ENCODE measurements at places on chromosomes 7 and 10.

- H3K4me1 ChIP-seq: peaks cover 5% of the 10 kb centered on the region
- H3K27me3 ChIP-seq: no peaks in the 10 kb centered on the region
- DNase-seq: no peak
- peaks cover 4% of the 10 kb centered on the region for H3K36me3 ChIP-seq
- peak overlapping the region; percentile 44 for H3K27ac ChIP-seq
Measured at GRCh38 chr10:97760461-97761257, 11.1 kb downstream of the SFRP5 start.

GRCh38 chr10:47406548-47406869 is 22.4 kb upstream of the ZNF488 start:
- no peaks in the 10 kb centered on the region for H3K36me3 ChIP-seq
- no peaks in the 10 kb centered on the region for H3K27me3 ChIP-seq
- no peak overlapping the region for H3K27ac ChIP-seq

- DNase-seq: no peak
- H3K27ac ChIP-seq: no peak overlapping the region
- H3K4me1 ChIP-seq: no peaks in the 10 kb centered on the region
- no peaks in the 10 kb centered on the region for H3K27me3 ChIP-seq
- H3K36me3 ChIP-seq: no peaks in the 10 kb centered on the region
- no peak overlapping the region for H3K4me3 ChIP-seq
Measured at GRCh38 chr10:52391927-52392602, 78.0 kb downstream of the DKK1 start.

DNA sequence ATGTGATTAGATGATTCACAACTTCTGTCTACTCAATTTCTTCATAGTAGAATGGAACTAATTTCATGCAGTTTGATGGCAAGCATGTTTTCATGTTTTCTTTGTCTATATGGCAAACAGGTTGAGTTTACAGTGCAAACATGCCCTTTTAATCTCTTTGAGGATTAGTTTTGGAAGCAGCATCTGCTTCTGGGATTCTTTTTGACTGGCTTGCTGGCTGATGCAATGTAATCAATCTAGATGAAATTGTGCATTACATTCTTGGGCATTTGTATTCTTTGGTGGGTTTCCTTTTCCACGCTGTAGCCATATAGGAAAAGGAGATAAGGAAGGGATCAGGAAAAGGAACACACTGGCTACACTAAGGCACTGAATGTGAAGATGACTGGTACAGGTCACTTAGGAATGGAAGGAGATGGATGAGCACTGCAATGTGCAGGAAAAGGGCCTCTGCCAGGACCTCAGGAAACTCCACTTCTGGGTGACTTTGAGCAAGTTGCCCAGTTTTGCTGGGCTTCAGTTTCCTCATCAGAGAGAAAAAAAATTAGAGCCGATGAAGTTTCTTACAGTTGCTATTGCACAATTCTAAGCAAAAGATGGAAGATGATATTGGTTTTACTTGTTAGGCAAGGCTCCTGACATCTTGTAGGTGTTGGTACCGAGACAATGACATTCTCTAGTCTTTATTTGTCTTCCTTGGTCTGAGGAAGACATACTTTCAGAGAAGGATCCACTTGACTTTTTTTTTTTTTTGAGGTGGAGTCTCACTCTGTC is 269.1 kb downstream of the SUGCT start:
- no peak for DNase-seq
- no peaks in the 10 kb centered on the region for H3K27me3 ChIP-seq
- H3K27ac ChIP-seq: no peak overlapping the region
- no peak overlapping the region for H3K4me3 ChIP-seq

GRCh38 chr10:113345826-113346624 is 206.8 kb upstream of the HABP2 start:
- no peaks in the 10 kb centered on the region for H3K27me3 ChIP-seq
- H3K36me3 ChIP-seq: no peaks in the 10 kb centered on the region
- H3K4me1 ChIP-seq: peaks cover 15% of the 10 kb centered on the region
- no peak for DNase-seq
- no peak overlapping the region for H3K4me3 ChIP-seq

- H3K4me1 ChIP-seq: peaks cover 3% of the 10 kb centered on the region
- H3K27ac ChIP-seq: no peak overlapping the region
- H3K4me3 ChIP-seq: peak overlapping the region; percentile 71
- peaks cover 10% of the 10 kb centered on the region for H3K27me3 ChIP-seq
Measured at GRCh38 chr7:98209166-98209920, 1.9 kb upstream of the BHLHA15 start.

DNA sequence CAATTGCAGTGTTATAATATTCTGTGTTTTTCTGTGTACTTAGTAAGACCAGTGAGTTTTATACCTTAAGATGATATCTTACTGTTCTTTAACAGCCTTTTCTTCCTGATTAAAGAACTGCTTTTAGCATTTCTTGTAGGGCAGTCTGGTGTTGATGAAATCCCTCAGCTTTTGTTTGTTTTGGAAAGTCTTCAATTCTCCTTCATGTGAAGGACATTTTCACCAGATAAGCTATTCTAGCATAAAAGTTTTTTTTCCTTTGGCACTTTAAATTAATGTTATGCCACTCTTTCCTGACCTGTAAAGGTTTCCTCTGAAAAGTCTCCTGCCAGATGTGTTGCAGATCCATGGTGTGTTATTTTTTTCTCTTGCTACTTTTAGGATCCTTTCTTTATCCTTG is 1059.8 kb downstream of the LRMDA start:
- H3K27ac ChIP-seq: no peak overlapping the region
- no peaks in the 10 kb centered on the region for H3K4me1 ChIP-seq
- H3K4me3 ChIP-seq: no peak overlapping the region
- H3K27me3 ChIP-seq: no peaks in the 10 kb centered on the region
- DNase-seq: no peak

- no peak overlapping the region for H3K4me3 ChIP-seq
- H3K36me3 ChIP-seq: no peaks in the 10 kb centered on the region
- peaks cover 2% of the 10 kb centered on the region for H3K27me3 ChIP-seq
- no peak overlapping the region for H3K27ac ChIP-seq
- DNase-seq: no peak
- H3K4me1 ChIP-seq: peaks cover 17% of the 10 kb centered on the region
Measured at GRCh38 chr7:35495377-35495776, 199.6 kb downstream of the HERPUD2 start.

GRCh38 chr10:117175215-117175900 is 21.9 kb upstream of the KCNK18 start:
- H3K27ac ChIP-seq: no peak overlapping the region
- H3K36me3 ChIP-seq: no peaks in the 10 kb centered on the region
- DNase-seq: no peak
- H3K4me3 ChIP-seq: peak overlapping the region; percentile 84

DNA sequence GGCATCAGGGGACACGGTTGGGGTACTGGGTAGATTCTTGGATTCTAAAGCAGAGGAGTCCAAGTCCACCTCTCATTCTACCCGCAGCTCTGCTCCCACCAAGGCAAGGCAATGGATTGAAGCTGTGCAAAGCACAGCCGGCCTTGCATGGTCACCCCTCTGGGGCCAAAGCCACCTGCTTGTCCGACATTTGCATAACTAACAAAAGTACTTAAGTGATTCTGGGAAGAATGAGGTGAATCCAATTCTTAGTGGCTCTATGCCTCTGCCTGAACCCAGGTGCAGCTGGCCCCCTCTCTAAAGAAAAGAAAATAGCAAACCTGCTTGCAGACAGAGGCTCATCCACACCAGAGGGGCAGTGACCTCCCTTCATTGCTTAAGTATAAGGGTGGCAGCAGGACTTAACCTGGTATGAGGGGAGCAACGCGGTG is 10.7 kb upstream of the COBL start:
- no peak for DNase-seq
- H3K4me1 ChIP-seq: no peaks in the 10 kb centered on the region
- no peaks in the 10 kb centered on the region for H3K36me3 ChIP-seq
- peaks cover 11% of the 10 kb centered on the region for H3K27me3 ChIP-seq
- no peak overlapping the region for H3K27ac ChIP-seq

DNA sequence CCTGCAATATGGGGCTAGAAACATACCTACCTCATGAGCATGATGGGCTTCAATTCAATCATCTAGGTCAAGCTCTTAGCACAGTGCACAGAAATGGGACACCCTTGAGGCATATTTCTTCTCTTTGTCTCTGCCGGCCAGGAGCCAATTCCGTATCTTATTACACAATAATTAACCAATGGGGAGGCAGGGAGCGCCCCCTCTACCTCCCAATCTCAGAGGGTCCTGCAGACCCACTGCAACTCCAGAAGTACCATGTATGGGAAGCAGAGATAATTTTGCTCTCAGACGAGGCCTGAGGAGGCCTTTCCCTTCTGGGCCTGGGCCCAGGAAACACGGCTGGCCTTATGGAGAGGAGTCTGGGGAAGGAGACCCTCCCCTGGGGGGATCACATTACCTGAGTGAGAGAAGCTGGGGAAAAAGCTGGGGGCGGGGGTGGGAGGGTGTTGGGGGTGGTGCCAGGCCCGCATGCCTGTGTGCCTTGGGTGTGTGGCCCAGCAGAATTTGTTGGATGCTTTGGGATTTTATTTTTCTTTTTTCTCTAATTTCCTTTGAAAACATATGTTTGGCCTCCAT is 155.5 kb downstream of the UBE2H start:
- DNase-seq: no peak
- H3K27me3 ChIP-seq: no peaks in the 10 kb centered on the region
- no peaks in the 10 kb centered on the region for H3K4me1 ChIP-seq
- H3K36me3 ChIP-seq: no peaks in the 10 kb centered on the region

DNA sequence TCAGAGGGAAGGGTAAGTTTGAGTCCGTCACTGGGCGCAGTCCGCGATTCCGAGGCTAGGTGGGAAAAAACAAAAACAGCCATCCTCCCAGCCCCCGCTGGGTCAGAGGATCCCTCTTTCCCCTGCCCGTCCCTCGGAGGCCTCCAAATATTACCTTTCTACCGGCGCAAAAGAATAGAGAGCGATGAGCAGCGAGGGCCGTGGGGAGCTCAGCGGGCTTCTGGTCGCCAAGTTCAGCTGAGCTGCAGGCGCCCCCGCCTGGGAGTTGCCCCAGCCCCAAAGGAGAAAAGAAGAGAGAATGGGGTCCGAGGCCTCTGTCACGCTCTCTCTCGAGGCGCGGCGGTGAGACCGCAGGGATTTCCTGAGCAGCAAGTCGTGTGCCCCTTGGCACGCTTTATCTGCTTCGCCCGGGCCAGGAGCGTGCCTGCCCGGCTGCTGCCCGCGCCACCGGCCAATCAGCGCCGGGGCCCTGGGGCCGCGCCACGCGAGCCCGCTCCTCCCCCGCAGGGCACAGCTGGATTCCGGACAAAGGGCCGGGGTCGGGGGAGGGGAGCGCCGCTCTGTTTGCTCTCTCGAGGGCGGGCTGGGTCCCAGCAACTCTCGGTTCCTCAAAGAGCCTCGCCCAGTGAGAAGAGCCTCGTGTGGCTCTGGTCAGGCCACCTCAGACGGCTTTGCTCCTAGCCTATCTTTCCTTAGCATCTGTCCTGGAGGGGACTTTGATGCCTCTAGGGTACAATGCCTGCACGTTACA is at the start of gene NEUROG3:
NEUROG3 (minus strand) TSS at position 367 of the 751 bp plus-strand sequence. CDS start 379 bp downstream, outside the sequence.
- H3K36me3 ChIP-seq: no peaks in the 10 kb centered on the region
- peaks cover 34% of the 10 kb centered on the region for H3K4me1 ChIP-seq
- no peak for DNase-seq
- H3K4me3 ChIP-seq: peak within 1 kb of the TSS; percentile 88
- H3K27ac ChIP-seq: no peak within 1 kb of the TSS

GRCh38 chr7:22872096-22872807 is 49.6 kb upstream of the TOMM7 start:
- H3K27me3 ChIP-seq: no peaks in the 10 kb centered on the region
- H3K4me1 ChIP-seq: peaks cover 5% of the 10 kb centered on the region
- no peak for DNase-seq
- peaks cover 5% of the 10 kb centered on the region for H3K36me3 ChIP-seq

DNA sequence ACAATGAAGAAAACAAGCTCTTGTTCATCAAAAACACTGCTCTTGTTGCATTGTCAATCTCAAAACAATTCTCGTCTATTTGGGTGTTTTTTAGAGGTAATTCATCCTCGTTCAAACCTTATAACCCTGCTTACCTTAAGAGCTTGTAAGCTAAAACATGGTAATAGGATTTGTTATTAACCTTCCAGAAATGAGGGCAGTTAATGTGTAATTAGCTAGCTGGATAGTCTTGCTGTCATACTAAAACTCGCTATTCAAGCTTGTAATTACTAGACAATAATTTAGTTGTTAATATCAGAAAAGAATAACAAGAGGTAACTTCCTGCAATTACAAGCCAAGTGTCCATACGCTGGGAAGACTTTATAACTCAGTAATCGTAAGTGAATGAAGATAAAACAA is 101.6 kb downstream of the UBE2H start:
- peaks cover 8% of the 10 kb centered on the region for H3K4me1 ChIP-seq
- no peaks in the 10 kb centered on the region for H3K36me3 ChIP-seq
- H3K4me3 ChIP-seq: no peak overlapping the region
- no peak overlapping the region for H3K27ac ChIP-seq

- H3K27me3 ChIP-seq: peaks cover 70% of the 10 kb centered on the region
- DNase-seq: peak; percentile 73
- peaks cover 43% of the 10 kb centered on the region for H3K4me1 ChIP-seq
- peak overlapping the region; percentile 82 for H3K4me3 ChIP-seq
- H3K27ac ChIP-seq: no peak overlapping the region
- H3K36me3 ChIP-seq: no peaks in the 10 kb centered on the region
Measured at GRCh38 chr7:132577206-132578049, 1.2 kb upstream of the PLXNA4 start.

- peaks cover 4% of the 10 kb centered on the region for H3K27me3 ChIP-seq
- H3K36me3 ChIP-seq: no peaks in the 10 kb centered on the region
- H3K4me1 ChIP-seq: peaks cover 5% of the 10 kb centered on the region
- no peak overlapping the region for H3K27ac ChIP-seq
- no peak for DNase-seq
Measured at GRCh38 chr10:62501547-62501946, 127.4 kb downstream of the ZNF365 start.

GRCh38 chr10:42991442-42992098 is 85.3 kb upstream of the RET start:
- H3K4me1 ChIP-seq: peaks cover 15% of the 10 kb centered on the region
- no peaks in the 10 kb centered on the region for H3K36me3 ChIP-seq
- H3K27ac ChIP-seq: no peak overlapping the region
- H3K4me3 ChIP-seq: no peak overlapping the region

DNA sequence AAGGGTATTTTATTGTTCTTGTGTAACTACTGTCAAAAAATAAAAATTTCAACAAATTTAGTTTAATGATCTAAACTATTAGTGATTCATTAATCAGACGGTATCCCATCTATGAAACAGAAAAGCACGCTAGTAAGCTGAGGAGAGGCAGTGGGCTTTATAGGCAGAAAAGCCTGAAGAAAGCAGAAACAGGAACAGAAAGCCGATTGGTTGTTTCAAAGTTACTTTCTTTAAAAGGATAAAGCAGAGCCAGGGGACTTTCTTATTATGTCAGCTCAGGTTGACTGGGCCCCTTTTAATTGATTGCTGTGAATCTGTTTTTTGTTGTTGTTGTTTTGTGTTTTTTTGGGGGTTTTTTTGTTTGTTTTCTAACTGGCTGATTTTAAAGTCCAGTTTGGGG is 105.5 kb downstream of the TES start:
- H3K27me3 ChIP-seq: no peaks in the 10 kb centered on the region
- H3K36me3 ChIP-seq: peaks cover 4% of the 10 kb centered on the region
- no peak for DNase-seq
- H3K4me3 ChIP-seq: no peak overlapping the region
- peak overlapping the region; percentile 29 for H3K27ac ChIP-seq

Measured in neural crest cell (in vitro differentiated cells).